ENCODE measurements at places on chromosomes 11 and 22.
A peak's percentile ranks its signal among the peaks of the same experiment; 100 is the strongest.

GRCh38 chr11:62017878-62018655 lies 50.6 kb upstream of the FTH1 start:
- H3K4me1 ChIP-seq, result no peaks in the 10 kb centered on the region
- no peaks in the 10 kb centered on the region for H3K27me3 ChIP-seq
- H3K36me3 ChIP-seq, result no peaks in the 10 kb centered on the region
- H3K27ac ChIP-seq, result no peak overlapping the region

- H3K27me3 ChIP-seq, result no peaks in the 10 kb centered on the region
- no peak overlapping the region for H3K27ac ChIP-seq
- DNase-seq, result no peak
- no peak overlapping the region for H3K4me3 ChIP-seq
- H3K36me3 ChIP-seq, result peaks cover 10% of the 10 kb centered on the region
Observed at GRCh38 chr11:121608545-121609098, 155.9 kb upstream of the SORL1-AS1 start.

- H3K4me1 ChIP-seq, result peaks cover 13% of the 10 kb centered on the region
- no peak overlapping the region for H3K27ac ChIP-seq
- no peaks in the 10 kb centered on the region for H3K27me3 ChIP-seq
- H3K36me3 ChIP-seq, result peaks cover 19% of the 10 kb centered on the region
Observed at GRCh38 chr22:49962012-49962750, 1.6 kb downstream of the PIM3 start.

- no peaks in the 10 kb centered on the region for H3K36me3 ChIP-seq
- H3K4me1 ChIP-seq, result peaks cover 5% of the 10 kb centered on the region
- no peak for DNase-seq
Observed at GRCh38 chr11:2270322-2271076, at the start of gene ASCL2. ASCL2 (minus strand) TSS chr11:2270588; CDS start chr11:2270332, 256 bp downstream.

DNA sequence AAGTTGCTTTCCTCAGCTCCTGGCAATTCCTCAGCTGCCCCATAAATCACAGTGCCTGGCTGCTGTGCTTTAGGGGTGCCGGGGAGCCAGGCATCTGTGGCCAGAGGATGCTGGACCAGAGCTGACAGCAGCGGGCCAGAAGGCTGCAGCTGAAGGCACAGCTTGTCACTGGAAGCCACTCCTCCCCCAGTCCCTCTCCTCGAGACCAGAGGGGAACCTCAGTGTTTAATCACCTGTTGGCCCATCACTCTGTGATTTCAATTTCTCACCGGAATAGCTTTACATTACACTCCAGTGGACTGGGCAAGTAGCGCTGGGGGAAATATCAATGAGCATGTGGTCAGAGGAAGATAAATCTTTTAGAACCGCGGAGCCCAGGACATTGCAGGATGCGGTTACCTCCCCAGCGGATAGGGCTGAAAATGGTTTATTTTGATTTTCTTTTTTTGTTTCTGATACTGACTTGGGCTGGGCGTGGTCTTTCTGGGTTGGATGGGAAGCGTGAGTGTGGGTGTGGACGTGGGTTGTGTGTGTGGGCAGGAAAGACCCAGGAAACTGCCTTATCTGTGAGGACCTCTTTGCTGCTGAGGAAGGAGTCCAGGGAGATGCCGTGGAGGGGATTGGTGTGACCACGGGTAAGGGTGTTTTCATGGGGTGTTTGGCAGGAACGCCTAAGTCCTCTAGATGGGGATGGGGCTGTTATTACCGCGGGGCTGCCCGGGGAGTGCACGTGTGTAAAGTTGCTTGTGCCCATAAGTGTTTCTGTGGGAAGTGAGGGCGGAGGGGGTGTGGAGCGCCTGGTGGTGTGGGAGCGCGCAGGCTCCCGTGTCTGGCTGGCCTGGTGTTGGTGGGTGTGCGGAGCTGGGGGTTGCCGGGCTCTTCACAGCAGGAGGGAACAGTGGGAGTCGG lies 4.0 kb downstream of the DAGLA start:
- no peak for DNase-seq
- H3K27ac ChIP-seq, result no peak overlapping the region
- no peak overlapping the region for H3K4me3 ChIP-seq
- no peaks in the 10 kb centered on the region for H3K36me3 ChIP-seq
- peaks cover 3% of the 10 kb centered on the region for H3K4me1 ChIP-seq

GRCh38 chr22:47190957-47191670 lies 428.7 kb downstream of the TBC1D22A start:
- no peaks in the 10 kb centered on the region for H3K27me3 ChIP-seq
- no peaks in the 10 kb centered on the region for H3K4me1 ChIP-seq
- no peaks in the 10 kb centered on the region for H3K36me3 ChIP-seq
- no peak overlapping the region for H3K4me3 ChIP-seq
- DNase-seq, result no peak
- no peak overlapping the region for H3K27ac ChIP-seq

DNA sequence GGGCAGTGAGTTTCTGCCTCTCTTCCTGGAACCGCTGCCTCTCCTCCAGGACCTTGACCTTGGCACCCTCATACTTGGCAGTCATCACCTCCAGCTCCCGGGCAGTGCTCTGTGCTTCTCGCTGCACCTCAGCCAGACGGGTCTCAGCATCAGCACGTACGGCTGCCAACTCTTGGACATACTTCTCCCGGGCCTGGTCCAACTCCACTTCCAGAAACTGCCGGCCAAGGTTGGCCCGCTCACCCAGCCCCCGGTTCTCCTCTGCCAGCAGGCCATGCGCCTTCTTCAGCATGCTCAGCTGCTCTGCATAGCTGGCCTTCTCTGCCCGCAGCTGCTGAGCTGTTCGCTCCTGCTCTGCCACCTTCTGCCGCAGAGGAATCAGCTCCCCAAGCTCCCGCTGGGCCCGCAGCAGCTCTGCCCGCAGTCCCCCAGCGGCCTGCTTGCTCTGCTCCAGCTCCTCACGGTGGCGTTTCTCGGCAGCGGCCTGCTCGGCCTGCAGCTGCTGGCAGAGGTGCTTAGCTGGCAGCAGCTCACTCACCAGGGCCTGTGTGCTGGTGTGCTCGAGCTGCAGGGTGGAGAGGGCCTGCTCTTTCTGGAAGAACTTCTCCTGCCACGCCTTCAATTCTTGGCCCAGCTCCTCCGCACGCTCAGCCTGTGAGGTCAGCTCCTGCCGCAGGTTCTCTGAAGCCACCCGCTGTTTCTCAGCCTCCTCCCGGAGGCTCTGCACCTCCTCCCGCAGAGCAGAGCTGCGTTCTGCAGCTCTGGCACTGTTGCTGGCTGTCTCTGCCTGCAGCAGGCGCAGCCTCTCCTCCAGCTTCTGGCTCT lies 14.4 kb downstream of the IL18BP start:
- no peaks in the 10 kb centered on the region for H3K4me1 ChIP-seq
- H3K27ac ChIP-seq, result no peak overlapping the region
- peaks cover 51% of the 10 kb centered on the region for H3K36me3 ChIP-seq
- no peak overlapping the region for H3K4me3 ChIP-seq
- H3K27me3 ChIP-seq, result no peaks in the 10 kb centered on the region

DNA sequence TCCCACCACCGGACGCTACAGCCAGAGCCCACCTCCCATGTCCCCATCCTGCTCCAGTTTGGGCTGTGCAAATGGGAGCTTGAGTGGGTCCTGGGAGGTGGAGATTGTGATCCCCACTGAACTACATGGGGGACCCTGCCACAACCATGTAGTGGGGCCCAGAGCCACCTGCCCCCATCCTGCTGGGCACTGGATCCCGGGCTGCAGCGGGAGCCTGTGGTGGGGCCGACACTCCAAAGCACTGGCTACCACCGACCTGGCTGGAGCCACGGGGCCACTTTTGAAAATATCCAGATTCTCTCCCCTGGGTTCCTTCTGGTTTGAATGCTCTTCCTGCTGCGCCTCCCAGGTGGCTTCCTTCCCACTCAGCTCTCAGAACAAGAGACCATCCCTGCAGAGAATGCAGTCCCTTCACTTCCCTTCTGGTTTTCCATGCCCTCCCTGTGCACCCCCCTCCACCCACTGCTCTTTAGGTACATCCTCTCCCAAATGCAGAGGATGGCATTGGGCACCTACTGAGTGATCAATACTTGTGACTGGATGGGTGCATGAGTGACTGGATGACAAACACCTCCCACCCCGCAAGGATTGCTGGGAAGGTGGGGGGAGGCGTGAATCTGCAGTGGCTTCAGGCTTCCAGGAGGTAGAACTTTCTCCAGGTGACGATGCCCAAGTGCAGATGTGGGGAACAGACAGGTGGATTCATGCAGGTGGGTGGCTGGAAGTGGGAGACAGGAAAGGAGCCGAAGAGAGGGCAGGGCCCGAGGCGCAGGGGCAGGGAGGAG lies 846 bp upstream of the UNC93B1 start:
- H3K4me3 ChIP-seq, result peak overlapping the region; percentile 57
- no peak overlapping the region for H3K27ac ChIP-seq
- no peaks in the 10 kb centered on the region for H3K36me3 ChIP-seq
- DNase-seq, result no peak
- no peaks in the 10 kb centered on the region for H3K27me3 ChIP-seq

DNA sequence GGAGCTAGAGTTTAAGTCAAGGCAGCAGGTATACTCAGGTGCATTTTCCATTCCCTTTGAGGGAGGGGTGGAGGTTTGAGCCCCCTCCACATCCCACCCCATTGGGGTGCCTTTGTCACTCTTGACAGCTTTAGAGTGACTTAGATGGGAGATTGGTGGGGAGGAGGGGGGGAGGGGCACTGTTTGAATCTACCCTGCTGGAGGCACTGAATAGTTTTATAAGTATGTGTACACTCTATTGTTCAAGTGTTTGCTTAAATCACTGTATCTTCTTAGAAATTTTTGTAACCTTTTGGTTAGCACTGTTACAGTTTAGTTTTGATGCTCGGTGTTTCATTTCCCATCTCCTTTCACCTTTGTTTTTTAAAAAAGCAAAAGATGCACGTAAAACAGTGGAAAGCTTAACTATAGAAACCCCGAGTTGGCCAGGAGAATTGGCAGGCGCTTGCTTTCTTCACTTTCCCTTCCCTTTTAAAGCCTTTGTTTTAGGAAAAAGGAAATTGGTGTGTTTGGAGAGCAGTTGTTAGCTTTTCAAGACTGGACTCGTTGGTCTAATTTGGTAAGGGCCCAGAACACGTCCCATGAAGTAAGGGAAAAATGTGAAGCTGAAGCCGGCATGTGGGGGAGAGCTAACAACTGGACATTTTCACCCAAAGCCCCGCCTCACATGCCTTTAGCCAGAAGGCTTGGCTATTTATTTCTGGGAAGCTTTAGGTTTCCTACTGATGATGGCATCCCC lies 42.8 kb downstream of the TNRC6B start:
- H3K4me3 ChIP-seq, result no peak overlapping the region
- no peak overlapping the region for H3K27ac ChIP-seq
- no peaks in the 10 kb centered on the region for H3K27me3 ChIP-seq

DNA sequence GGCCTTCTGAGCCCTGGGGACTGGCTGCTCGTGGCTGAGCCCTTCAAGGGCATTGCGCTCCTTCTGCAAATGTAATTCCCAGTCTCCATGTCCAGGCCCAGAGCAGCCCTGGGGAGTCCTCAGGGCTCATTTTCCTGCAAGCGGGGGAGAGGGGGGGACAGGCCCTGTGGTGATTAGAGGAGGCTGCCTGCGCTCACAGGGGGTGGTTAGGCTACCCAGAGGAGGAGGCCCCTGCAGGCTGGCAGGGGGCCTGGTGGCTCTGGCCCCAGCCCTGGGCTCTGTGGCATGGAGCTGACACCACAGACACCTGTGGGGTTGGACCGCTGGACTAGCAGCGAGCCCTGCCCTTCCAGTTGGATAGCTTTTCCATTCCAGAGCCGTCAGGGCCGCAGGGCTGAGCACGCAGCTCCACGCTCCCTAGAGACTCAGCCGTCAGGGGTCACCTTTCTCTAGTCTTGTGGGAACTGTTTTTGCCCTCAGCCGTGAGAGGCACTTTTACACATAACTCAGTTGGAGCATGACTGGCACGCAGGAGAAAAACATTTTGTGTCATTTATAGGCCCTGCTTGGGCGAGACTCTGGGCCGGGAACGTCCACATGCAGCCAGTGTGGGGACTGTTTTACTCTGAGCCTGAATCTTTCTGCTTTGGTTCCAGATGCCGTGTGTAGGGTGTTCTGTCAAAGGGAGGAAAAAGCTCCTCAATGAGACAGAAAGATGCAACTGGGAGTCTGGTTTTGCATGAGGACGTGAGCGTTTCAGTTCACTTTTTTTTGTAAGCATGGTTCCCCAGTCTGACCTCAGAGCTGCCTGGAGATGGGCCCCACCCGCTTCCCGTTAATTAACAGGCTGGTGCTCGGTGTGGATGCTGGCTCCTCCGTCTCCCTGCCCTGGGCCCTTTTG lies 58.1 kb downstream of the LRP5 start:
- peaks cover 17% of the 10 kb centered on the region for H3K36me3 ChIP-seq
- H3K27ac ChIP-seq, result no peak overlapping the region
- H3K4me3 ChIP-seq, result no peak overlapping the region

Data from iPS DF 6.9 (cell line).